ENCODE measurements at places on chromosomes 12 and 14.

GRCh38 chr14:24913021-24913420 is 136.9 kb downstream of the STXBP6 start:
- DNase-seq = no peak

DNA sequence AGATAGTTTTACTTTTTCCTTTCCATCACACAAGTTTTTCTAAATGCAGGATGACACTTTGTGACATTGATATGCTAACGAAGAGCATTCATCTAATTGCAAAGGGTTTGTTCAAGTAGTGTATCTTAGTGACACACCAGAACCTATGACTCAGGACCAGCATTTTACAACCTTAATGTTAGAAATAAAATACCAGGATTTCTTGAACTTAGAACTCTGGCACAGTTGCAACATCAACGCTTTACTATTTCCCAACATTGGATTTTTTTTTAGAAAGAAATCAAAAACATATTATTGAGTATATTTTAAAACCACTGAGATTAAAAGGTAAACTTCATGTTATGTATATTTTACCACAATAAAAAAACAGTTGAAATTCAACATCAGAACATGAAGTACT is 17.9 kb upstream of the PLEKHG6 start:
- no peak for DNase-seq

- DNase-seq = no peak
Measured at GRCh38 chr12:65051218-65051617, 69.9 kb downstream of the WIF1 start.

GRCh38 chr12:49917788-49918173 is 14.1 kb upstream of the FAIM2 start:
- DNase-seq = no peak

- no peak for DNase-seq
Measured at GRCh38 chr12:47111392-47111778, 31.6 kb upstream of the AMIGO2 start.

All from NCI-H2227 treated with DMSO at 0.1 percent for 48 hours (cell line).